ENCODE measurements at places on chromosomes 3 and 15.

GRCh38 chr3:151443583-151443982 lies 17.3 kb downstream of the IGSF10 start:
- no peak for DNase-seq

- DNase-seq: no peak
Measured at GRCh38 chr3:155658006-155658405, 86.9 kb downstream of the PLCH1 start.

DNA sequence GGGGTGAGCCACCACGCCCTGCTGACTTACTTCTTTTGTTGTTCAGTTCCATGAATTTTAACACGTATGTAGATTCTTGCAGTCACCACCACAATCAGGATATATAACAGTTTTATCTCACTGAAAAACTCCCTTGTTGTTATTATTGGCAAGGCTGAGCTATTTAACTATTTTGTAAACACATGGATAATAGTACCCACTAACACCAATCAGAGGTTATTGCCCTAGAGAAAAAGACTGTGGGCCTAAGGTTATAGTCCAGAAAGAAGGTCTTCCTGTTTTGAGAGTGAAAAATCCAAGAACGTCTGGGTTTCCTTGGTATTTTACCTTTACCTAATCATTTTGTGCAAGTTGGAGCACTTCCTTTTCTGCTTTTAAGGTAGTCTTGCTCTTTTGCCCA lies 9.5 kb downstream of the ZWILCH start:
- DNase-seq: no peak

DNA sequence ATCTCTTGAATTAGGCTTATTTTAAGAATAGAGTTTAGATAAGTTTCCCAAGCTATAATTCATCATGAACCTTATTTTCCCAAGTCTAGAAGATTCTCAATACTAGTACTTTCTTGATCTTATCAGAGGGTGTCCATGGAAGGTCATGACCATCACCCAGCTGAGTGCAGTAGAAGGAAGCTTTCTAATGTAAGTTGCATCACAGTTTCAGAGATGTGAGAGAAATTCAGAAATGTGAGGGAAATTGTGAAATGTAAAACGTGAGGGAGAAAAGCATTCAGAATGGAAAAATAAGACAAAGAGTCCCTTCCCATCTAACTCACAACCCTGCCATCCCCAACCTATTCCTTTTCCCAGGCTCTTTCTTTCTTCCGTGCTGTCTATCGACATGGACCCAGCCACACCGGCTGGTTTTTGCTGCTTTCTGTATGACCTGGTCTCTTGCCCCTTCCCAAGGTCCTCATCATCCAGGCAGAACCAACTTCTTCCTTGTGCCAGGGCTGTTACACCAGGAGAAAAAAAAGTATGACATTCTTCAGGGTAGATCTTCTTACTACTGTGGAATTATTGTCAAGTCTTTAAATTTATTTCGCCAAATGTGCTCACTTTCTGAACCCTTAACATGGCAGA lies 6.7 kb downstream of the CAPN3 start:
- DNase-seq: no peak

- no peak for DNase-seq
Measured at GRCh38 chr3:149703466-149703865, 45.6 kb upstream of the WWTR1 start.

DNA sequence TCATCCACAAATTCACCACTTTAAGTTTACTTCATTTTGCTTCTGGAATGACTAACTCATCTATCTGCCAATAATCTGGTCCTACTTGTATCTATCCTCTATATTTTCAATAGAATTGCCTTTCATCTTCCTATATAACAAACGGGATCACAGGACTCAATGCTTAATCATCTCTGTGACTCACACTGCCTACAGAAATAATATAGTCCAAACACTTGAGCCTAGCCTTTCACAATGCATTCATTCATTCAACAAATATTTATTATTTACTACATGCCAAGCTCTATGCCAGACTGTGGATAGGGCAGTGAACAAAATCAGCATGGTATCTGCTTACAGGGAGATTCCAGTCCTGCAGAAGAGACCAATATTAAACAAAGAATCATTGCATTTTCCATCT lies 16.6 kb upstream of the AGTR1 start:
- DNase-seq: no peak

GRCh38 chr15:86213888-86214287 lies 134.2 kb downstream of the AGBL1 start:
- DNase-seq: no peak

- no peak for DNase-seq
Measured at GRCh38 chr15:27201425-27201824, 230.4 kb downstream of the GABRG3 start.

DNA sequence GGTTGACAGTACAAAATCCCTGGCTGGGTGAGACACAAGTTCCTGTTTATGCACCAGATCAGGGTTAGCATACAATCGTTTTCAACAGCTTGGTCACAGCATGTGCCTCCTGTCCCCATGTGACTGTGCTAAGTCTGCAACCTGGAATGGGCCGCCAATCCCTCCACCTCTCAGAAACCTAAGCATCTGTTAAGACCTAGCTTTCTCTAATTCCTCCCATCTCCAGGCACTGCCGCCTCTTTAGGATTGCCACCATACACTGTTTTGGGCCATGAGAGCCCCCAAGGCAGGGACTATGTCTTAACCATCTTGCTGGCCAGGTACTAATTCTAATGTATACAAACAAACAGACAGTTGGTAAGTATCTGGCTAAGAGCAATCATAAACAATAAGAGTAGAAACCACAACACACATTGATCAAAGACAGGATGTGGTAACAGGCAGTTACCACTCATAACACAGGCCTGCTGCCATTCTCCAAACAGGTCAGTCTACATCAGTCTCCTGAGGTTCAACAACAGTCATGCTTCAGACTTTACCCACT lies 25.6 kb downstream of the SEC22C start:
- no peak for DNase-seq

DNA sequence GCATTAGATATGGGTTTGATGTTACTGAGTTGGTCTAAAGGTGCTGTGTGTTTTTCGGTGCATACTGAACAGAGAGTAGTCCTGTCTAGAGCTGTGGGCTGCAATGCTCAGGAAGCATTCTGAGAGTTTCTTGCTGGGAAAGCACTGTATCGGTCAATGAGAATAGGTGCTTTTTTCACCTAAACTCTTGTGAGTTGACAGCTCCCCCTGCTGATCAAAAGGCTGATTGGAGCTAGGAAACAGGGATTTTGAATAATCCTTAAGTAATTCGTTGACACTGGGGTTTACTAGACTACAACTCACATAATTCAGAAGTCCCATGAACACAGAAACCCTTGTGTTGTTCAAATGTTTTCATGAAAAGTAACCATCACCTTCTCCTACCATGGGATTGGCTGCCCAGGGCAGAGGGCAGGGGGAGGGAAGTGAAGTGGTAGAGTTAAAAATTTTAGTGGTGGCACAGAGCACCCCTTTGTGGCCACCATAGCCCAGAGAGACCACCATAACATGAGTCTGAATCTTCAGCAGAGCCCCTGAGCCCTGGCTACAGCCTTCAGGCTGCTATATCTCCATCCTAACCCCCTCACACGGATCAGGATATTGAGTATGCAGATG lies 13.0 kb upstream of the MANF start:
- no peak for DNase-seq

Measured in anterior cingulate cortex (tissue), 58 donors.